ENCODE measurements at places on chromosomes 1 and 21.
A peak's percentile ranks its signal among the peaks of the same experiment; 100 is the strongest.

DNA sequence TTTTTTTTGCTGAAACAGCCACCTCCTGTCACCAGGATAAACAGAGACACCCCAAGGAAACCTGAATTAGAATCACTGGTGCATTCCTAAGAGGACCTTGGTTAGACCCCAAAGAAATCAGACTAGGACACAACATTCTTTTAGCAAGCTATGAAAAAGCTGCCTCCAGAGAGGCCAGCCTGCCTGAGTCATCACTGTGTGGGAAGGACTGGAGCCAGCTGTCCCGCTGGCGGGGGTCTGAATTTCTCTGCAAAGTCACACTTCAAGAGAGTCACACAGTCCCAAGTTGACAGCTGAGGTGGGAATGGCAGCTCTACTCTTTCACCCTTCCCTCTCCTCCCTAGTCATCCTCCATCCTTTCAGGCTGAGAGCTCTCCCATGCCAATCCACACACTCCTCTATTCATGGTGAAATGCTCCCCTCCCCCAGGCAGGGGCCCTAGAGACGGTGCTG is 405.0 kb upstream of the POU3F1 start:
- peak; percentile 68 for DNase-seq

DNA sequence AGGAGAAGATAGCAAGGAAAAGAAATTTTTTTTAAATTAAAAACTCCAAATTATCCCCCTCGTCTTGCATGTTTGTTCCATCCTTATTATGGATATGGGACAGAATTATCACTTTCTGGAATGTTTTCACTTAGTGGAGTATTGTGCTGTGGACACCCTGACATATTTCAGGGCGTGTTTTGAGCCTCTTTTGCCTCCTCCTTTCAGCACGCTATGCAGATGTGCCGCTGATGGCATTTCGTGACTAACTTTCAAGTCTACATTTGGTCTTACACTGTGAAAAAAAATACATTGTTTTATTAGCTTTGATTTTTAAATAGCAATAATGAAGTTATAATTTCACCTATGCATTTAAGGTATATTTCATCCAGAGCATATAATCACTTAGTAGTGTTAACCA is 738.7 kb downstream of the LTN1 start:
- no peak for DNase-seq

DNA sequence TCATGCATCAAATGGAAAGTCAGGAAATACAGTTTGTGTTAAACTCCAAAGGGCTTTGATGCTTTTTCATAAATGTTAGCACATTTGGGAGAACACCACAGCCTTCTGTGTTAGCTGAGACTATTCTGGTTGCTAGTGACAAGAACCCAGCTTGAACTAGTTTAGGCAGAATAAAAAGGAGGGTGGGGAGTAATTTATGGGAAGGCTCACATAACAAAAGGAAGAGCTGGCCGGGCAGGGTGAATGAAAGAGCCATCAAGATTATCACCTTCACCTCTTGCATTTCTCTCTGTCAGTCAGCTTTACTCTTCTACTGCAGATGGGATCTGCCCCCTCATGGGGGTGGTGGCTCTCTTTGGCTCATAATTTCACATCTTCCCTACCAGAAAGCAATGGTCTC is 75.4 kb upstream of the VTCN1 start:
- DNase-seq: no peak

DNA sequence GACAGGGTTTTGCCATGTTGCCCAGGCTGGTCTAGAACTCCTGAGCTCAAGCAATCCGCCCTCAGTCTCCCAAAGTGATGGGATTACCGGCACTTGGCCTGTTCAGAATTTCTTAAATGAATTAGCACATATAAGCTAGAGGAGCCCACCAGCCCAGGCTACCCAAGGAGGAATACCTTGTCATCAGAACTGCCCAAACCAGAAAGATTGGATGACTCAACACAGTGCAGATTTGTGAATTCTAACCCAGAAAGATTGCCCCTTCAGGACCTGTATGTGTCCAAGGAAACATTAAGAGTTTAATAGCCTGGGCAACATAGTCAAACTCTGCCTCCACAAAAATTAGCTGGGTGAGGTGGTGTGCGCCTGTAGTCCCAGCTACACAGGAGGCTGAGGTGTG is 14.0 kb upstream of the LIN9 start:
- no peak for DNase-seq

- DNase-seq: no peak
These were observed 22.9 kb upstream of the MTF2 start for GRCh38 chr1:93056214-93056613.

- DNase-seq: no peak
These were observed 25.6 kb downstream of the AK2 start for GRCh38 chr1:33010932-33011731.

DNA sequence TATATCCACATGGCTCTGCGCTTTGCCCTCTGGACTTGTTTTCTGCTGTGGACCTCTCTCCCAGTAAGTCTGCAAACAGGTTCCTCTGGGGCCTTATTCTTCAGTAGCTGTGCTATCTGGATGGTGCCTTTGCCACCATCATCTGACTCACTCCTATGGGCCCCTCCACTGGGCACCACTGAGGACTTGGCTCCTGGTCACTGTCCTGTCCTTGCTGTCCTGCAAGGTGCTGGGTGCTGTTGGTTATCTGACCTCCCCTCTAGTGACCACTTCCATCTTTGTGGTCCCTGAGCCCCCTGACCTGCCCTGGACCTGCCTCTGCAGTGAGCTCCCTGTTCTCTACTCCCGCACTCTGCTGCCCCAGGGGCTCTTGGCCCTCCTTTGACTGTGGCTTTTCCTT is 6.7 kb downstream of the CNIH3 start:
- DNase-seq: no peak

DNA sequence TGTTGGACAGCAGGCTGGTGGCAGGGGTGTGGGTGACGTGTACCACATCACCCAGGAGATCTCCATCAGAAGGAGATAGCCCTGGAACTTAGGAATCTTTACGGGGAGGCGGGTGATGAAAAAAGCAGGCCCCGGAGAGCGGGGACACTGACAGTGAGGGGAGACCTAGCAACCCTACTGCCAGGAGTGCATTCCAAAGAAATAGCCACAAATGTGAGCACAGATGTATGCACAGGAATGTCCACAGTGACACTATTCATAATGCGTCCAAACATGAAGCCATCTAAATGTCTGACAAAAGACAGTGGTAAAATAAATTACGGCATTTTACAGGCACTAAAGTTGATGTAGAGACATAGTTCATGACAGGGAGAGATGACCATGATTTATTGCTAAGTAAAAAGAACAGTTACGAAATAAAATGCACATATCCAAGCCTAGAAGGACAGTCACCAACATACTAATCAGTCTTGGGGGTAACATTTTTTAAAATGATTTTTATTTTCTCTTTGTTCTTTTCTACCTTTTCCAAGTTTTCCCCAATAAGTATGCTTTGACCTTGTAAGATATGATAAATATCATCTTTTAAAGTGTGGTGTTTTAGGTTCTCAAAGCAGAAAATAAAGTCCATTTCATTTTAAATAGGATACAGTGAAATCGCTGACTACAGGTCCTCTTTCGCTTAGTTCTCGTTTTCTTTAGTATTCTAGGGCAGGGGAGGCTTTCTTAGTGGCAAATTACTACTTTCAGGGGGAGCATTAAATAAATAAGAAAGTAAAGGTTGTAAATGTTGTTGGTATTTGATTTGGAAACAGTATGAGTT is 21.3 kb downstream of the CD247 start:
- no peak for DNase-seq

DNA sequence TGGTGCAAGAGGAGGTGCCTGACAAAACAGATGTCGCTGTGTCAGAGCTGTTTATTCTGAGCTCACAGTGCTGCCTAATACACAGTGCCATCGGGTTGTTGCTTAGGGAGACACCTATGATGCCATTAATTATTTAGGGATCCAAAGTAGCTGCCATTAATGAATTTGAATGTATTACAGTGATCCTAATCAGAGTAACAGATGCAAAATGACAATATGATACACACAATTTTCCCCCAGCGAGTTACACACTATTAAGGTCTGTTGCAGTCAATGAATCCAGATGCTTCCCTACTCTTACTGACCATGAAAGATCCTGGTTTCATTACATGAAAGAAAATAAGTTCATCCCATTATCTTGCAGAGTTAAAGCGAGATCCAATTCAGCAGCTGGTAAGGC is 91.3 kb downstream of the RWDD3 start:
- DNase-seq: no peak

DNA sequence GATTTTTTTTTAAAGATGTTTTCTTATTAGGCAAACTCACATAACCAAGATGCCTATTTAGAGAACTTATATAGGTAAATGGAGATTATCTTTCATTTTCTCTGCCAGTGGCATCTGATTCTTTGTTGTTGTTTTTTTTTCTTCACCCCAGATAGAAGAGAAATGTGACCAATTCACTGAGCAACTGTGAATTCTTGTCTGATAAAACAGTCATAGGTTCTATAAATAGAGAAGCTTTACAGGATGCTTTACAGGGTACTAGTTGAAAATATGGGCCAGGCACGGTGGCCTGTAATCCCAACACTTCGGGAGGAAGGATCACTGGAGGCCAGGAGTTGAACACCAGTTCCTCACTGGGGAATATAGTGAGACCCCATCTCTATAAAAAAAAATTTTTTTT is 50.7 kb upstream of the LAMC2 start:
- no peak for DNase-seq

DNA sequence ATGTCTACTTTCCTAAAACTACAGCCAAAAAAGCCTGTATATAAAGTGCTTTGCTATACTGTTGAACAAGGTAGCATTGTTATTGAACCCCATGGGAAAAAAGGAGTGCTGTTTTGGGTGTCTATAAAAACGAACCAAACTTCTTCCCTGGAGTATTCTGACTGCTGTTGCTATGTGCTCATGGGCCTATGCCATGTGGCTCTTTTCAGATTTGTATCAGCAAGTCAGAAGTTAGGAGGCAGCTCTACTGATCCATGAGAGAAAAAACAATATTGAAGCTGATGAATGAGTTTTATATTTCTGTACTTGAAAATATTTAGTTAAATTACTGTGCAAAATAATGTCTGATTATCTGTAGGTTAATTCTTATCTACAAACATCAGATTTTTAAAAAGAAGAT is 66.5 kb downstream of the ADGRL2 start:
- DNase-seq: no peak

GRCh38 chr1:92502247-92502646 is 15.5 kb upstream of the GFI1 start:
- peak; percentile 23 for DNase-seq

- no peak for DNase-seq
These were observed 56.5 kb upstream of the PLA2G4A start for GRCh38 chr1:186772228-186772627.

DNA sequence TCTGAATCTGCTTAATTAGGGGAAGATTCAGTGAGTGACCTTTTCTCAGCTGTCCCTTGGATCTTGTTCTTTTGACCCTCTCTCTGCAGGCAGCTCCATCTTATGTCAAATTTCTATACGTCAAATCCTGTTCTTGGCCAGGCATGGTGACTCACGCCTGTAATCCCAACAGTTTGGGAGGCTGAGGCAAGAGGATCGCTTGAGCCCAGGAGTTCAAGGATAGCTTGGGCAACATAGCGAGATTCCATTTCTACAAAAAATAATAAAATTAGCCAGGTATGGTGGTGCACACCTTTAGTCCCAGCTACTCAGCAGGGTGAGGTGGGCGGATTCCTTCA is 12.3 kb upstream of the CDC42 start:
- DNase-seq: no peak

DNA sequence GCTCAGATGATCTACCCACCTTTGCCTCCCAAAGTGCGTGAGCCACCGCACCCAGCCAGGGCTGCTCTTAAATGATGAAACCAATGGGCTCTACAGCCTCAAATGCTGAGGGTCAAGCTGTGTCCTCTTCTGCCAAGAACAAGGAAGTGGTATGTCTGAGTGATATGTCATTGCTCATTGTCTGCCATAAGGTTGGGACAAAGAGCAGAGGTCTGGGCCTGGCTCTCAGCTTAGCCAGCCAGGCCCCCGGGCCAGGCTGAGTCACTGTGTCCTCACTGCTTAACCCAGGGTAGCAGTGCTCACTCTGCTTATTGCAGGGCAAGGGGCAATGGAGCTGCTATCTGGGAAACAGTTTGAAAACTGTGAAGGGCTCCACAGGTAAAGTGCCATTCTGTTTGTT is 8.3 kb upstream of the ETS2 start:
- DNase-seq: peak; percentile 89

GRCh38 chr1:53273526-53273925 is 35.2 kb upstream of the MAGOH start:
- DNase-seq: no peak

GRCh38 chr1:165376811-165377311 is 20.3 kb upstream of the LMX1A start:
- DNase-seq: no peak

GRCh38 chr1:53919675-53920066 is 25.7 kb downstream of the DIO1 start:
- DNase-seq: peak; percentile 63

- DNase-seq: no peak
These were observed 94.1 kb downstream of the CNIH3 start for GRCh38 chr1:224710196-224710595.

- peak; percentile 63 for DNase-seq
These were observed 4.3 kb upstream of the SPATC1L start for GRCh38 chr21:46188226-46189212.

DNA sequence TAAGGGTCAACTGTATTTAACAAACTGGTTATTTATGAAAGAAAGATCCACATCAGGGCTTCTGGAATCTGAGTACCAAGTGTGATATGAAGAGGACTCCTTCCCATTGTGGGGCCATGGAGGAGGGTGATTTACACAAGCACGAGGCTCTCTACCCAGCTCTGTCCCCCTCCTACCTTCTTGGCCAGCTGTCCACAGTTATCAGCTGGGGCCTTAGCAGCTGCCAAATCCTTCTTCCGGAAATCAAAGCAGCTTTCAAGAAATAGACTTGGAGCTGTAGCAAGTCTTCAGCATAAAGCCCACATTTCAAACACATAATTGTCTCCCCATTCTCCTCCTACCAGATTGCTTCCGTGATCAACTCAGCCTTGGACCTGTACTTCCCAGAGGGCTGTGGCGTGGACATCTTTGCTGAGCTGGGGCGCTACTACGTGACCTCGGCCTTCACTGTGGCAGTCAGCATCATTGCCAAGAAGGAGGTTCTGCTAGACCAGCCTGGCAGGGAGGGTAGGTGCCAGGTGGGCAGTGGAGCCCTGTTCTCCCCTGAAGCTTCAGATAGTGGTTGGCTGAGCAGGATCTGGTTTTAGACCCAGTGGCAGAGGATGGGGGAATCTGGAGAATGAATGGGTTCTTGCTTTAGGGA is 15.5 kb downstream of the AZIN2 start:
- DNase-seq: no peak

DNA sequence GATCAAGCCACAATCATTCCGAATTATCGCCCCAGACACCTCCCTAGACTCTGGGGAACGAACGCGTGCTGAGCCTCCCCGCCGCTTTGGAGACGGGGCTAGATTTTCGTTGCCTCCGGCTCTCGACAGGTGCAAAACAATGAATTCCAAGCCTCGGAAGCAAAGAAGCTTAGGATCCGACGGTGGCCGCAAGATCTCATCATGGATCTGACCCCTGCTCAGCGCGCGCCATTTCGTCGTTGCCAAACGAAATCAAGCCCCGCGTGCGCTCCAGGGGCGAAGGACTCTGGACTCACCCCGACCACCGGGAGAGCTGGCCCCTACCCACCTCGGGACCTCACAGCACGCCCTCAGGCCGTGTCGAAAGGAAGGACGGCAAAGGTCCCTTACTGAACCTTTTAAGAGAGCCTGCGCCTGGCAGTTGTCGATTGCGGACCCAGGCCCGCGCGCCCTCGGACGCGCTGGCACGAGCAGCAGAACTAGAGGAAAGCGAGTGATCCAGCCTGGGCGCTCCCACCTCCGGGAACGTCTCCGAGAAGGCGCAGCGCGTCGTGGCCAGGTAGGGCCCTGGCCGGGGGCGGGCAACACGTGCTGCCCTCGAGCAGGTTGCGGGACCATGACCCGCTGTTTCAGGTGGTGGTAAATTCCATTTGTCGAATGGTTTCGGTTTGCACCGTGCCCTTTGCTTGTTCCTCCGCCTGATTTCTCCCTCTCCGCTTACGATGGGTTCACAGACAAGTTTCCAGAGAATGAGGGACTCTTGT is 1.6 kb upstream of the RUNX3 start:
- DNase-seq: no peak
